ENCODE measurements at places on chromosomes 3 and 15.

- DNase-seq = peak; percentile 31
Observed at GRCh38 chr3:179451265-179452175, at the start of gene GNB4. GNB4 (minus strand) TSS chr3:179451470; CDS start chr3:179426200, 25,270 bp downstream.

GRCh38 chr3:182980204-182981037 is at the start of gene DCUN1D1:
DCUN1D1 (minus strand) TSS chr3:182980538; CDS start chr3:182980489, 49 bp downstream.
- DNase-seq = peak; percentile 88

GRCh38 chr3:159131376-159131775 is 329.5 kb downstream of the MFSD1 start:
- DNase-seq = no peak

GRCh38 chr3:30738605-30739004 is 132.2 kb downstream of the TGFBR2 start:
- DNase-seq = no peak

DNA sequence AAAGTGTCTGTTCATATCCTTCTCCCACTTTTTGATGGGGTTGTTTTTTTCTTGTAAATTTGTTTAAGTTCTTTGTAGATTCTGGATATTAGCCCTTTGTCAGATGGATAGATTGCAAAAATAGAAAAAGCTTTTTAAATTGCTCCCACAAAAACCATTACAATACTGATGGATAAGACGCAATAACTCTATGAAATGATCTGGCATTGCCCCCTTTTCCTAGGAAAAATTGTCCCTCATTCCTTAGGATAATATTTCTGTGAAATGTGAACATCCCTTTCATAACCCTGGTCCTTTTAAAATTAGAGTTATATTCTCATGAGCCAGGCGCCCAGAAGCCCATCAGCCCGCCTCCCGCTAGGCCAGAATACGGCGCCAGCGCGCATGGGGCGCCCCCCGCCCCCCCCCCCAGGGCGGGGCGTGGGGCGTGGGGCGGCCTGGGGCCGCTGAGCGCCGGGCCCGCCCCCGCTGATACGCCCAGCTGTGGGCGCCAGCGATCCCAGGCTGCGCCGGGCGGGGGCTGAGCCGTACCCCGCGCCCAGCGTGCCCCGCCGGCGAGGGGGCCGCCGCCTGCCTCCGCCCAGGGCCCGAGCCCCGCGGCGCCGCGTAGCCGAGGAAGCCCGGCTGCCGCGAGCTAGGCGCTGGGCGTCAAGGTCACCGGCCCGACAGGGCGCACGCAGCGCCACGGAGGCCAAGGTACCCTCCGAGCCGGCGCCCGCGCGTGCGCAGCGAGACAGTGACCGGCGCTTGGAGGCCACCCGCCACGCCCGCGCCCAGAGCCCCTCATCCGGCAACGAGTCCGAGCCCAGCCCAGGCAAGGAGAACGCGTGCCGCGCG is 11.1 kb upstream of the ROPN1B start:
- no peak for DNase-seq

- no peak for DNase-seq
Observed at GRCh38 chr3:31373681-31374080, 159.0 kb upstream of the STT3B start.

DNA sequence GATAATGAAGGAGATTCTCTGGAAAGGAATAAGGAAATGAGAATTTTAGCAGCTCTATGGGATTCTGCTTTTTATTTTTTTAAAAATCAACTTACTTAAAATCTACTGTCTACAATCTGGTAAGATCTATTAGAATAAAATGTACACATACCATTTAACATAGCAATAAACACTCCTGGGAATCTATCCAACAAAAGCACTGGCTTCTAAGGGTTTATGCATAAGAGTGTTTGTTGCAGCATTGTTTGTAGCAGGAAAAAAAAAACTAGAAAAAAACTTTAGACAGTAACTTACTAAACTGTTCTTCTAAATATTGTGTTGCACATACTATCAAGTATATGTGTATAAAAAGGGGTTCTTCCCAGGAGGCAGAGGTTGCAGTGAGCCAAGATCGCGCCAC is 15.7 kb upstream of the RBP1 start:
- DNase-seq = no peak

GRCh38 chr3:33658991-33659848 is 58.8 kb downstream of the CLASP2 start:
- peak; percentile 26 for DNase-seq

DNA sequence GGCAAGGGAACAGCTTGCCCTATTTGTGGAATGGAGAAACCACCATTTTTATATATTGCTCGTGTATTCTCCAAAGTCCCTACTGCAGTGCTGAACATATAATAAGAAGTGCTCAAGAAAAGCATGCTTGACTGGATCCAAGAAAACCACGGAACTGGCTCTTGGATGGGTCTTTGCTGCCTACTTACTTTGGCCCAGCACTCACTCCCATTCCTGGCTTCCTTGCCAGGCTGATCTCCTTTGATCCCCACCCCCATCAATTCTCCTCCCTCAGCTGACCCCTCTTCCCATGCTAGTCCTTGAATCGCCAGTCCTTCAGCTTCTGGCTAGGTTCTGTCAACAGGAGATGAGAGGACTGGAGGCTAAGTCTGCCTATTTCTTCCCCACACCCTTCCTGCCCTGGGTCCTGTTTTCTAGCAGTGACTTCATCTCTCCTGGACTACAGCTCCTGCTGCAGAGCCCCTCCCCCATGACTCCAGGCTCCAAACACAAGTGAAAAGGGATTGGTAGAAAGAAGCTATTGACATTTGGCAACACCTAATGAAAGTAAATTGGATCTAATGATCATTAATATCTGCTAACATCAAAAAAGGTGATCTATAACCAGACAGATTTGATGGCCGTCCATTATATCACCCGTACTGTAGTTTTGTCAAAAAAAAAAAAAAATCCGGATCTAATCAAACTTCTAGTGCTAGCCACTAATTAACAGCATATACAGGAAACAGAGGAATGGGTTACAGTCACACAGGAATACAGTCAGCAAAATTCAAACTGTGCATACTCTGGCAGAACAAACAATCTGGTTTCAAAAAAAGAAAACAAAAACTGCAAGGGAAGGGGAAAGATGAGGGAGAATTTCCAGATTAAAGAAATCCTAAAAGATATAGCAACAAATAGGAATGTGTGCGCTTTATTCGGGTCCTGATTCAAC is 7.8 kb downstream of the FAM240A start:
- DNase-seq = no peak

DNA sequence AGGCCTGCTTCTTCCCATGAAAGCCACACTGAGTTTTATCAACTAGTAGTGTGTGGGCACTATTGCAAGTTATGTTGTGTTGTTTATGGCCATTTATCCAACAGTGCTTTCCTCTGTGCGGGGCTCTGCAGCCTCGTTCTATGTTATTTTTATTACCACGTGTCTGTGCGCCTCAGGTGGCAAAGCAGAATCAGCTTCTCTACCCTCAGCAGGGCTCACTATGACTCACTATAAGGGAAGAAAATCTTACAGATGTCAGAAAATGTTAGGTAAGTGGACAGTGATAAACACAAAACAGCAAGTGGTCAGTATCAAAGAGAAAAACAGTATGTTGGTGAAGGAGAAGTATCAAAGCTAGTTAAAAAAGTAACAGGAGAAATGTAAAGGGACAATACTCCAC is 61.4 kb downstream of the MOBP start:
- DNase-seq = no peak

DNA sequence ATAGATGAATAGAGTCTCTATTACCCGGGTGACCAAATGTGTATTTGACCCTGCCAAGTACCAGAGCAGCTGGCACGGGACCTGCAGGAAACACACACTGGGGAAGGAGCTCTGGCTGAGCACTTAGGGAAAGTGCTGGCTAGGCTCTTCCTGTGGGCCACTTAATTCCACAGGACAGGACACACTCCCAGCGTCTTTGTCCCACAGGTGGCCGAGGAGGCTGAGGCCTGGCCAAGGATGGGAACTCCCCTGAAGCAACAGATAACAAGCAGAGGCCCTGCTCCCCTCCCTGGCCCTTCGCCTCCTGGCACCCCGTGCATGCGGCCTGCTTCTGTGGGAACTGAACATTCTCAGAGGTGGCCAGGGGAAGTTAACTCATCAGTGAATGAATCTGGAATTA is 180.8 kb downstream of the ATP10A start:
- DNase-seq = no peak

- no peak for DNase-seq
Observed at GRCh38 chr3:194956697-194957396, 271.2 kb downstream of the FAM43A start.

GRCh38 chr3:61345020-61345419 is 93.8 kb upstream of the FHIT start:
- DNase-seq = no peak

DNA sequence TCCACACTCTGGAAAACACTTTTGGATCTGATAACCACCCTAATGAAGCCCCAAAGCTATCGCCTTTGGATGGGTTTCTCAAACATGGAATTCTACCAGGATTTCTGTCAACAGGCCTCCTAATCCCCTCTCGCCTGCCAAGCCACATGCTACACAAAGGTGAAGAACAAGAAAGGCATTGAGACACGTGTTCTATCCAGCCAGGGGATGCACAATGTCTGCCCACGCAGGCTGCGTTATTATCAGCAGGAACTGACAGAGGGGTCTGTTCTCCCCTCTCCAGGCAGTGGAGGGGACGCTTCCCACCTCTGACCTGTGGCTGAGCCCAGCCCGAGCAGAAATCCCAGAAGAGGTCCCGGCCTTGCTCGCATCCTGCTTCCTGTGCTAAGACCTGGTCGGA is 45.4 kb upstream of the THBS1 start:
- DNase-seq = no peak

GRCh38 chr3:33385423-33385822 is 54.8 kb downstream of the UBP1 start:
- DNase-seq = peak; percentile 27

DNA sequence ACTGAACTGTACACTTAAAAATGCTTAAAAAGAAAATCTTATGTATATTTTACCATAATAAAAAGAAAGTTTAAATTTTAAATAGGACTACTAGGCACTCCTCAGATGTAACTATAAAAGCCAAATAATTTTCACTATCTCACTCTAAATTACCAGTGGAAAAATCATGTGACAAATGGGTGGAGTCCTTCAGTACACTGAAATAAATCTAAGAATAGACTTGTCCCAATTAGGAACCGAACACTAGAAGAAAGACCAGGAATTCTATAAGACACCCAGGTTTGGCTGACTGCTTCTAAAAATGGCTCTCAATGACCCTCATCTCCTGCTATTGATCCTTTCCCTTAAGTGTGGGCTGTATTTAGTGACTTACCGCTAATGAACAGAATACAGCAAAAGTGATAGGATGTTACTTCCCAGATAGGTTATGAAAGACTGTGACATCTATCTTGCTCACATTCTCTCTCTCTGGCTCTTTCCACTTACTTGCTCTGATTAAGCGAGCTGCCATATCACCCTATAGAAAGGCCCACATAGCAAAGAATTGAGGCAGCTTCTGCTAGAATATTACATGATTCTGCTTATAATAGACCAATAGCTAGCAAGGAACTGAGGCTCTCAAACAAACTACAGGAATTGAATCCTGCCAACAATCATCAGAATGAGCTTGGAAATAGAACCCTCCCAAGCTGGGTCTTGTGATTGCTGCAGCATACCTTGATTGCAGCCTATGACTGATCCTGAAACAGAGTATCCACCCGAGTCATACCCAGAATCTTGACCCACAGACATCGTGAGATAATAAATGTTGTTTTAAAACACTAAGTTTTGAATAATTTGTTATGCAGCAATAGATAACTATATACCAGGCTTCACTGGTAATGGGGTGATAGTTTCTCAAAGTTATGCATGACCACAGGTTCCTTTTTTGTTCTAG is 16.9 kb downstream of the TTBK2 start:
- no peak for DNase-seq

DNA sequence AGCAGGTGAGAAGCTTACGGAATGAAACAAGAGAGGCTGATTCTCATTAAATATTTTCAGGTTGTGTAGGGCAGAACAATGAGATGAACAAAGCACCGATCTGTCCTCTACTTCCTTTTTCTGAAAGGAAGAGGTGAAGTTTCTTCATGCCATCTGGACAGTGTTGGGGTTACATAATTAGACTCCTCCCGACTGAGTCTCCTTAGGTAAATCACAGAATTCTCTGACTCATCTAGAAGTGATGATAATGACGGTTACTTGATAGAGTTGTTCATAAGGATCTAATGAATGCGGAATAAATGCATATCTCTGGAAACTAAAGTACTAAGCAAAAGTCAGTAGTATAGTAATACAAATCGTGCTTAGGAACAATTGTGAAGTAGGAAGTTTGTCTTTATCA is 21.2 kb downstream of the CRTC3 start:
- no peak for DNase-seq

DNA sequence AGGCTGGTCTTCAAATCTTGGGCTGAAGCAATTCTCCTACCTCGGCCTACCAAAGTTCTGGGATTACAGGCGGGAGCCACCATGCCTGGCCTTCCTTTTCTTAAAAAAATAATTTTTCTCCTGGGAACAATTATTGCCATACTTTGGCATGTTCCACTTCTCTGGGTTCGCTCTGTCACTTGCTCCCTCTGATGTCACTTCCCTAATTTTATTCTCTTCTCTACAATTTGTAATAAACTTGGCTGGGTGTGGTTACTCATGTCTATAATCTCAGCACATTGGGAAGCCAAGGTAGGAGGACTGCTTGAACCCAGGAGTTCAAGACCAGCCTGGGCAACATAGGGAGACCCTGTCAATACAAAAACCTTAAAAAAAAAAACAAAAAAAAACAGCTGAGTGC is 6.1 kb upstream of the IMPDH2 start:
- no peak for DNase-seq

- DNase-seq = no peak
Observed at GRCh38 chr3:49721596-49721895, 2.1 kb upstream of the AMIGO3 start.

GRCh38 chr3:197478746-197479668 is 76.8 kb downstream of the BDH1 start:
- no peak for DNase-seq

DNA sequence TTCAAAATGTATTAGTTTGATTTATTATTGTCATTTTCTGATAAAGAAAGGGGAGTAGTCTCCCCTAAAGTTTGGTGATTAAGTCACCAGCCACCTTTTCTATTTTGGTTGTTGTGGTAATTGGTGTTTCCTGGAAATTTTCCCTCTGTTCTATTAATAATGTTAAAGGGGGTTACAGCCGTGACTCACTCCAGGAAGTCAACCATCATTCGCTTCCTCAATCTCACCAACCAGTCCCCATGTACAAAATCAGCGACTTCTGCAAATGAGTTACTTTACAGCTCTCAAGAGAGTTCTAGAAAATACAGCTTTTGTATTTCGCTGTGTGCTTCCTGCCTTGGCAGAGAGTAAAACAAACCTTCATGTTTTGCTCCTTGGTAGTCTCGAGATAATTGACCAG is 285.1 kb downstream of the LPP start:
- DNase-seq = peak; percentile 46

- no peak for DNase-seq
Observed at GRCh38 chr3:160044121-160044520, 55.5 kb downstream of the IL12A start.

GRCh38 chr3:49616491-49616941 is 57.6 kb upstream of the APEH start:
- DNase-seq = no peak

DNA sequence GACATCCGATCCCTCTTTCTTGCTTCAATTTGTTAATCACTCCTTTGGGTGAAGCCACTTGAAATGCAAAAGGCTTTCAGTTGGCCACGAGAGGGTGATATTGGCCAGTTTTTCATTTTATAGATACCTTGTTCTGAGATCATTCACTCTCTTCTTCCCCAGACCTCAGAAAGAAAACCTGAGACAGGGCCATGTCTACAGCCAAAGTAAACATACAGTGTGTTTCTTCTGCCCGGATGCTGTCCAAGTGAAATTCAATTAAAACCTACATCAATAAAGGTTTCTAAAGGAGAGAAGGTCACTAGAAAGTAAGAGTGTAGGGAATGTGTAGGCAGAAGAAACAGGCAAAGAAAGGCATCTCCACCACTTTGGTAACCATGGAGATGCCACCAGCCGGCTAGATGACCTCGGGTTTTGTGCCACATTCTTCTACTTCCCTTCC is 39.5 kb upstream of the FMN1 start:
- peak; percentile 15 for DNase-seq

All from CD4-positive, alpha-beta T cell treated with Interleukin-6 for 4 hours (primary cell).